ENCODE measurements at places on chromosomes 6 and 20. TPM values are rescaled to one million over a fixed set of nuclear protein-coding genes. Genes with fewer than 3 reads are reported as not detected.

The CDC5L gene
- polyA plus RNA-seq = 43.7 TPM

The LHFPL5 gene
- polyA plus RNA-seq = not detected

The TUBB1 gene
- polyA plus RNA-seq = 1.3 TPM

The KCNG1 gene
- polyA plus RNA-seq = 4.3 TPM

The GNRH2 gene
- polyA plus RNA-seq = 0.73 TPM

The MYLK2 gene
- 0.76 TPM for polyA plus RNA-seq

The BHLHE23 gene
- polyA plus RNA-seq = not detected

The C6orf118 gene
- 8.8 TPM for polyA plus RNA-seq

The HSPA1A gene
- polyA plus RNA-seq = 72.3 TPM

The SPATA25 gene
- 6.0 TPM for polyA plus RNA-seq

- DNase-seq = no peak
These were observed 20.5 kb downstream of the LAMA4 start for GRCh38 chr6:112233847-112234246.

DNA sequence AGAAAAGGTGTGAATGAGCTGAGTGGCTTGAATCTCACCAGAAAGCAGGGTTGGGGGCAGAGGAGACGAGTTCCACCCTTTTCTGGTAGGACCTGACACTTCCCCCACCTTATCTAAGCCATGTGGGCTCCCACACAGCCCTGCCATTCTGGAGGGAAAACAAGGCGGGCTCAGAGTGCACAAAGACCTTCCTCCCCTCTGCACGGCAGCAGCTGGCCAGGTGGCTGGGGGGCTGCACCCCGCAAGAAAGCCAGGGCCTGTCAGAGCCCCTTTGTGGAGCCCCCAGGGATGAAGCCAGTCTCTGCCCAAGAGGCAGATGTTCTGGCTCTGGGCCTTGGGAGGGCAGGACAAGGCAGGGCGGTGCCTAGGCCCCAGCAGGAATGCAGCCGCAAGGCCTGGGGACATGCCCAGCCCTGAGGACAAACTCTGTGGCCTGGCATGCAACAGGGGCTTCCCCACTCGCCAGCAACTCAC, 48.4 kb upstream of the DSN1 start:
- DNase-seq = no peak

DNA sequence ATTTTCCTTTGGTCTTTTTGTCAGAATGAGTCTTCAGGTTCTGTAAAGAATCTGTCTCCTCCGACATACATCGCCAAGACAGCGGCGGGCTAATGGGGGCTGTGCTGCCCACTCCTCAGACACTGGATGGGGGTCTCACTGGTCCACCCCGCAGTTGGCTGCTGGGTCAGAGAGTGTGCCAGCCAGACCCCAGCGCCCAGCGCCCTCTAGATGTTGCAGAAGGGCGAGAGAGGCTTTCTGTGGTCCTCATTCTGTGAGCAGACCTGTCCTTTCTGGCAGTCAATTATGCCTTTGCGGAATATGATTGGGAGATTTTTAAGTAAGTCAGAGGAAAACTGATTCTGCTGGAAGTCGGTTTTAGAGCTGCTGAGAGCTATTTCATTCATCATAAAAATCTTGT, 7.8 kb upstream of the CCR6 start:
- no peak for DNase-seq

DNA sequence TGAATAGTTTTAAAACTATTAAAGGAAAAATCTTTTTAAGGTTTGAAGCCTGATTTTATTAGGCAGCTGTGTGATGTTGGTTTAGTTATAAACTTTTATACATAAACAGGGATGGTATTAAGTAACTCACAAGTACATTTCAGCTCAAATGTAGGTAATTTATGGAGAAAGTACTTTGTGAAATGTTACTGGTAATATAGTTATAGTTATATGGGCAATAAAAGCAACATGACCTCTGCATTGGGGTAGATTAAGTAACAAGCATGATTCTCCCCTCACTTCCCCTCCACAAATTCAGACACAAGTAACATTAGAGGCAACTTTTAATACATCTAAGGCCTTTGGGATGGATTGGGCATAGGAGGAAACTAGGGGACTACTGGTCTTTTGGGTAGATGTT, 154.3 kb upstream of the ID4 start:
- no peak for DNase-seq

DNA sequence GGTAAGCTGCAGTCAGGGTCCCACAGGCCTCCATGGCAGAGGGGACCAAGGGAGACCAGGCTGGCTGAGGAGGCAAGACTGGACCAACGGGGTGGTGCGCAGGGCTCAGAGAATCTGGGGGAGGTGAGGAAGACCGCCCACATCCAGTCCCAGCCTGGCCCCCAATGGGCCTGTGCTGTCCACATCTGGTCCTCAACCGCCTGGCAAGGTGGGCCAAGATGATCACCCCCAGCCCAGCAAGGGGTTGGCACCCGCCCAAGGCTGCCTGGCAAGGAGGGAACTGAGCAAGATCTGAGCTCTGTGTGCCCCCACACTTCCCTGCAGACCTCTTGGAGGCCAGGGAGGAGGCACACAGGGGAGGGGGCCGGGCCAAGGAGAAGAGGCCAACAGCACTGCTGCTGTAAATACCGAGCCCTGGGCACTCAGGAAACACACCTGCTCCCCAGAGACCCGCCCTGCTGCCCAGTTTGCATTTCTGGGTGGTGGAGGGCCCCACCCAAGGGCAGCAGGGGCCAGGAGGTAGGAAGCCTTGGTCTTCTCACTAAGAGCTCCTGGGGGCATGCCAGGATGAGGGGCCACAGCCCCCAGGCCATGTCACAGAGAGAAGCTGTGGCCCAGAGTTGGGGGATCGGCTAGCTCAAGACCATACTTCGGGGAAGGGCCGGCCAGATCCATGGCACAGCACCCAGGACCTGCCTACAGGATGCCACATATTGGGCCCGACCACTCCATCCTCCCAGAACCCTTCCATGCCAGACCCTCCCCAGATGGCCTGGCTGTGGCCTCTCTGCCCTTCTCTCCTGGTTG, 109.6 kb downstream of the ASXL1 start:
- no peak for DNase-seq

- DNase-seq = no peak
These were observed 60.2 kb downstream of the LRRC1 start for GRCh38 chr6:53854843-53855567.

GRCh38 chr6:138031417-138031816, 75.8 kb downstream of the PERP start:
- DNase-seq = no peak

DNA sequence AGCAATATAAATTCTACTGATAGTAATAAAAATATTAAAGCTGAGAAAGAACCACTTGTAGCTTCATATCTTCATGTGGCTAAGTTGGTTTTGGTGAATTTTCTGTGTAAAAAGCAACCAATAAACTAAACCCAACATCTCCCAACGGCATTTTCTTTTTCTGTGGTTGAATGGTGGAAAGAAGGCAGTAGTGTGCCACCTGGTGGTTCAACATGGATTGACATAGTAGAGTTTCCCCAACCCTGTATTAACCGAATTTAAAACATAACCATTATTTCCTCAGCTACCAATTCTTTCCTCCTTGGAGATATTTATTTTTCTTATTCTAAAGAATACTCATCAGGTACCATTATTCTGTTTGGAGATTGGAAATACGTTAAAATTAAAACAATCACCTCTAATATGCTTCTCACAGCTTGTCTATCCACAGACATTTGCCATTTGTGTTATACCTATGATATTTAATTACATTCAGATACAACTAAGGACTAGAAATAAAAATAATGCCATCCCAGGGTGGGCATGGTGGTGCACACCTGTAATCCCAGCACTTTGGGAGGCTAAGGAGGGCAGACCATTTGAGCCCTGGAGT, 117.1 kb upstream of the EEF1E1 start:
- DNase-seq = peak; percentile 56

GRCh38 chr6:69866770-69867638, 648 bp downstream of the COL19A1 start:
- DNase-seq = peak; percentile 57

GRCh38 chr6:10528158-10528981, 7.2 kb downstream of the GCNT2 start:
- DNase-seq = no peak

GRCh38 chr6:38350942-38351341, 288.8 kb downstream of the BTBD9 start:
- DNase-seq = peak; percentile 44

DNA sequence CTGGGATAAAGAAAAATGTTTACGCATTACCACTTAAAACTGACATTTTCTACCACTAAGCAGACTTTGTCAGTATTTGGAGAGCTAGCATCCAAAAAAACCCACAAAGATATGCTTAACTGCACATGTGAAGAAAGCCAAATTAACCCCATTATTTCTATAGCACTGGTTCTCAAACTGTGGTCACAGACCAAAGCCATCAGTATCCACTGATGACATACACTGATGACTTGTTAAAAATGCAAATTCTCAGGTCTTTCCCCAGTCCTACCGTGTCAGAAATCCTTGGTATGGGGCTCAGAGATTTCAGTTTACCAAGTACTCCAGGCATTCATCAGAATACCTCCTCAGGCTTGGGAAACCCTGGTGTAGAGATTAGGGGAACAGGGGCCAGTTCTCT, 230.2 kb downstream of the PTPRK start:
- no peak for DNase-seq

- DNase-seq = peak; percentile 30
These were observed 98.0 kb downstream of the FNDC1 start for GRCh38 chr6:159267165-159267564.

- no peak for DNase-seq
These were observed 34.4 kb upstream of the RAB23 start for GRCh38 chr6:57256541-57256940.

DNA sequence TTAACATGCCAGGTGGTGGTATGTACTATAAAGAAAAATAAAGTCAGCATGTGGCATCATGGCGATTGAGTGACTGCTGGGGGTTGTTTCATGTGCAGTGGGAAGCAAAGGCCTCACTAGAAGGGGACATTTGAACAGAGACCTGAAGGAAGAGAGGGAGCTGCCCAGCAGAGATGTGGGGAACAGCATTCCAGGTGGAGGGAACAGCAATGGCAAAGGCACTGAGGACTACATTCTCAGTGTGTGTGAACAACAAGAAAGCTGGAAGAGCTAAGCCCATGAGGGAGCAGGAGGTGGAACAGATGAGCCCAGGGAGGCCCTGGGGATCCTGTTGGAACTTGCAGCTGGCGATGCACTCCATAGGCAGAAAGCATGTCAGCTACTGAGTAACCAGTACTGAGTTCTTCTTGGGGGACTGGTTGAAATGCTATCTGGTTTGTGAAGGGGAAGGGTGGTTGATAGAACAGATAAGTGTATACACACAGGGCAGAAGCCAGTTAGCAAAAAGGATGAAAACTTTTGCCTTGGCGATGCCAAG, 29.2 kb downstream of the NOX3 start:
- DNase-seq = no peak

DNA sequence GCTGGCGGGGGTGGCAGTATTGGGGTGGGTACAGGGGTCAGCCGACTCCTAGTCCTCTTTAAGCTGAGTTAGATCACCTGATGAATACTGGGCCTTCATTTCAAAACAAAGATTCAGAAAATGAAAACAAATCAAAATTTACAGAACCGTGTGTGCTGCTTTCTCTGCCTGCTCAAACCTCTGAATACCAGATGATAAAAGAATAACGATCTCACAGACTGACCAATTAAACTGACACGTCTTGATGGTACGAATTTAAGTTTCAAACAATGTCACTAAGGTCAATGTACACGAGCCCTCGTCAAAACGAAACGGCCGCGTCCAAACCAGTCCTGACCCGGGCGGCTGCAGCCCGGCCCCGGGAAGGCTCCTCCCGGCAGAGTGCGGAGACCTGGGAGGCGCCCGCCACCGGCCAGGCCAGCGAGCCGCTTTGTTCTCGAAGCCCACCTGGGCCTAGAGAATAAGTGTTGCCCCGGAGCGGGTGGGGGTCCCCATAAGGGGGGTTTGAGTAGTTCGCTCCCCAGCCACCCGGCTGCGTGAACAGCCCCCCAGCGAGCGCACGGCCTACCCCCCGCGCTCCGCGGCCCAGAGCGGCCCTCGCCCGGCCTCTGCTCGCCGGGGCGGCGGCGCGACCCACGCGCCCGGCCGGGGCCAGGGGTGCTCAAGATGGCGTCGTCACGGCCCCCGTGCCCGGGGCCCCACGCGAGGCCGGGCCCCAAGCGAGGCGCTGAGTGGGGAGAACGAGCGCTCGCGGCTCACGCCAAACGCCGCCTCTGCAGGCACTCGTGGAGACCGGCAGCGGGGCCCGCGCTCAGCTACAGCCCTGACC, 728 bp downstream of the PSMA7 start:
- DNase-seq = no peak

- no peak for DNase-seq
These were observed 13.2 kb downstream of the SNHG17 start for GRCh38 chr20:38421915-38422314.

- no peak for DNase-seq
These were observed 37.8 kb downstream of the ELOVL5 start for GRCh38 chr6:53310771-53311585.

DNA sequence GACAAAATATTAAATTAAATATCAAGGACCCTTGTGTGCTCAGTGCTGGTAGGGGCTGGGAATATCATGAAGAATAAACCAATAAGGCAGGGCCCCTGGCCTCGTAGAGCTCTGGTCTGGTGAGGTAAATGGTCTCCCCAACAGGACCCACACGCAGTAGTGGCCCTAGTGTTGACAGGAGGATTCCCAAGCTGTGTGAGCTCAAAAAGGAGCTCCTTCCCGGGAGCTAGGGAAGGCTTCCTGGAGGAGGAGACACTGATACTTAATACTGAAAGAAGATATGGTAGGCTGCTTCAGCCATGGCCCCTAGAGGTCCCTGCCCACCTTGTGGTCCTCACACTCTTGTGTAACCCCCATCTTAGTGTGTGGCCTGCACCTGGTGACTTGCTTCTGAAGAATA, 209.1 kb downstream of the NFATC2 start:
- no peak for DNase-seq

DNA sequence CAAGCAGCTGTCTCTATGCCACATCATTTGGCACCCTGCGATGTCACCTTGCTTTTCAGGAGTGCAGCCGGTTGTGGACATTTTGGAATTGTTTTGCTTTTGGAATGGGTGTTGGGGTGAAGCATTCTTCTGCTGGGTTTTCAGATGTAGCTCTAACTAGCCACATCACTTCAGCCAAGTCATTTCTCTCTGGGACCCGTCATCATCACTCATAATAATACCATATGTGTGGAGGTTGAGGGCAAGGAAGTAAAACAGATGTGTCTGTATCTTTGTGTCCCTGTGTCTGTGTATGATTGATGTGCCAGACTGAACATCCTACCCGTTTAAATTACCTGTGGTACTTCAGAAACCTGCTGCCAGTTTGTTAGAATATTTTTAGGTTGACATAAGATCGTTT, 49.5 kb upstream of the TULP4 start:
- DNase-seq = no peak

- DNase-seq = no peak
These were observed 32.2 kb downstream of the E2F3 start for GRCh38 chr6:20433929-20434328.

DNA sequence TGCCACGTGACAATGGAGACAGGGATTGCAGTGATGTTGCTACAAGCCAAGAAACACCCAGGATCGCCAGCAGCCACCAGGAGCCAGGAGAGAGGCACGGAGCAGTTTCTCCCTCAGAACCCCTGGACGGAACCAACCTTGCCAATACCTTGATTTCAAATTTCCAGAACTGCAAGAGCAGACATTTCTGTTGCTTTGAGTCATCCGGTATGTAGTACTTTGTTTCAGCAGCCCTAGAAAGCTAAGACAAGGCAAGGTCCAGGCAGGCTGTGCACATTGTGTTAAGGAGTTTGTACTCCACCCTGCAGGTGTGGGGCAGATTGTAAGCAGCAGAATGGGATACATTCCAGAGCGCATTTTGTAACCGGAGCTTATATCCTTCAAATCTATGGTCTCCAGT, 48.3 kb downstream of the TRERF1 start:
- no peak for DNase-seq

GRCh38 chr20:22507240-22507961, 77.0 kb downstream of the FOXA2 start:
- DNase-seq = no peak

Measured in left kidney (tissue), 8 donors.